ENCODE measurements at places on chromosomes 16 and 17.

- DNase-seq, result no peak
Observed at GRCh38 chr16:78446992-78447563, 347.6 kb downstream of the WWOX start.

GRCh38 chr17:13807103-13807502 is 205.4 kb upstream of the HS3ST3A1 start:
- no peak for DNase-seq

- no peak for DNase-seq
Observed at GRCh38 chr17:2030779-2031163, 818 bp downstream of the DPH1 start.

DNA sequence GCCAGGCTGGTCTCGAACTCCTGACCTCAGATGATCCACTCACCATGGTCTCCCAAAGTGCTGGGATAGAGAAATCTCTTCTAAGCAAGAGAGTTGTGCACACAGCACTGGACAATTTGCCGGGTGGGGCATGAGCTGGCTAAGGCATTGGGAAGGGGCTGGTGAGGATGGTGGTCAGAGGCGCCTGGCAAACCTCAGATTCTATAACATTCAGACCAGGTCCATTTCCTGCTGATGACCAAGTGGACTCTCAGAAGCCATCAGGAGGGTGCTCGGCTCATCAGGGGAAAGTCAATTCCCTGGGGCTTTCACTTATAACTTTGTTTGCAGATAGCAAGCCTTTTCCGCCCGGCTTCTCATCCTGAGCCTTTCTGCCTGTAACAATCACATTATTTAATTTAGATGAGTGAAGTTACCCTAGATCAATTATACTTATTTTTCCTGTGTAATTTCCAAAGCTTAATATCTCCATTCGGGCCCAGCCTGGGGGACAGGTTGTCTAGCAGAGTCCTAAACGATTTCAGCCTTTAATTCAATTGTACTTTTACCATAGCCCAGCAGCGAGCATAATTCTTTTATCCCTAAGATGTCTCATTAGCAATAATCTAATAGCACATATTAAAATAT is 15.0 kb upstream of the SLC6A2 start:
- no peak for DNase-seq

- DNase-seq, result no peak
Observed at GRCh38 chr17:72978593-72979218, 113.8 kb downstream of the SLC39A11 start.

DNA sequence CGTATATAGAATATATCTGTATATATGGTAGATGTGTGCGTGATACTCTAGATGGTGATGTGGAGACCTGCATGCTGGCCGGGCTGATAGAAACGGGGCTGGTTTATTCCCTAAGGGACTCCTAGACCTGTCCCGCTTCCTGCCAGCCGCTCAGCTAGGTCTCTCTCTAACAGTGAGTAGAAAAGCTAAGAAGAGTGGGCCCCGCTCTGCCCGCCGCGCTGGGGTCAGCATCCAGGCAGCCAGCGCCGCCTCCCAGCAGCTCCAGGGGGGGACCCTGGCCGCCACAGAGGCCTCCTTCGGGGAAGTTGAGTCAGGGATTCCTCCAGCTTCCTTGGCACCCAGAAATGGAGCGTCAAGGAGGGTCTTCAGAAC is 9.4 kb downstream of the CYGB start:
- DNase-seq, result no peak

- DNase-seq, result no peak
Observed at GRCh38 chr16:50530277-50531236, 17.6 kb upstream of the NKD1 start.

DNA sequence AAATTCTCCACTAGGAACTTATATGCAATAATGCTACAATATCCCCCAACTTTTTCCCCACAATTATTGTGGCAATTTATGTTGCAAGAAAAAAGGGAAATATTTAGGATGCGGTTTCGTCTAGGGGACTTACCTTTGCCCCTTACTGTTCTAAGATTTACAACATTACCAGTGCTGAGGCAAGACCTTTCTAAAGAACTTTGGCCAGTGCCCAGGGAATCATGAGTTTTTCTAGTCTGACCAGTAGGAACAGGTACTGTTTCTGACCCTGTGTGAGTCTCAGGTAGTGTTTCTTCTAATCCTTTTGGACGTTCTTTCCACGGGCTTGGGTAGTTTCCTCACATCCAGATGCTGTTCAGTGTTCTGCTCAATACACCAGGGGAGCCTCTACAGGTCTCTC is 373.7 kb downstream of the HAPSTR1 start:
- DNase-seq, result no peak

- DNase-seq, result no peak
Observed at GRCh38 chr17:17824783-17825614, 11.8 kb downstream of the SREBF1 start.

- DNase-seq, result no peak
Observed at GRCh38 chr16:27597361-27597760, 47.4 kb downstream of the KATNIP start.

DNA sequence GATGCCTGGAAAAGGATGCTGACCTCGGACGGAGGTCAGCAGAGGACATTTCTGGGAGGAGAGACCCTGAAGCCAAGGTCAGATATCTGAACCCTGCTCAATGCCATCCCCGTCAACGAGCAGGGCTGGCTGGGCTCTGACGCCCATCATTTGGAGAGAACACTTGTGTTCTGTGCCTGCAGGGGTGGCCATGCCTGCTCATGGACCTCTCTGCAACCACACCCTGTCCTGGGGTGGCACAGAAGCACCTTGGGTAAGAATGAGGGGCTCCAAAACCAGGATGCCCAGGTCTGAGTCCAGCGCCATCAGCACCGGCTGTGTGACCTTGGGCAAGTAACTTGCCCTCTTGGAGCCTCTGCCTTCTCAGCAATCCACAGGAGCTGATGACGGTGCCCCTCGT is 293.7 kb upstream of the FOXF1 start:
- no peak for DNase-seq

- no peak for DNase-seq
Observed at GRCh38 chr17:78546476-78546875, 30.7 kb downstream of the DNAH17 start.

DNA sequence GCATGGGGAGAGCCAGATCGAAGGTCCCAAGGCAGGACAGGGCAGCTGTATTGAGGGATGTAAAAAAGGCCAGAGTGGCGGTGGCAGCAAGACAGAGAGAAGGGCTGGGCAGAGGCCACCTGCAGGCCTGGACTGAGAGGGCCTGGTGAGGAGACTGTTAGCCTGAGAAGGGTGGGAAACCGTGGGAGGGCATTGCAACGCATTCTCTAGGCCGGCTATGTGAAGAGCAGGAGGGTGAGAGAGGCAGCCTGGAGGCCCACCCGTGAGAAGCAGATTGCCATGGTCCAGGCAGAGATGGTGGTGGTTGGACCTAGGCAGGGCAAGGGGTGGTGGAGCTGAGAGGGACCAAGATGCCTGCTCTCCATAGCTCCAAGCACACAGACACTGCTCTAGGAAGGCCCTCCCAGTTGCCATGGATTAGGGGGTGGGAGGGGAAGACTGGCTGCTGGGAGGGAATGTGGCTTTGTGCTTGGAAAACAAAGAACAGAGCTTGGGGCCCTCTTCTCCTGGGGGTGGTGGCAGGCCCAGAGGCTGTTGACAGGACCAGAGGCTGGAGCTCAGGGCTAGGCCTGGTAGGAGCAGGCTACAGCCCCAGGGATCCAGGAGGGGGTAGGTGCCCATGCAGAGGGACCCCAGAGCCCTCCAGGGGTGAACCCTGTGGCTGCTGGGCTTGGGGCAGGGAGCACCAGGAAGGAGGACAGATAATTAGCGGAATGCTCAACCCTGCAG is 12.4 kb upstream of the TCAP start:
- DNase-seq, result no peak

DNA sequence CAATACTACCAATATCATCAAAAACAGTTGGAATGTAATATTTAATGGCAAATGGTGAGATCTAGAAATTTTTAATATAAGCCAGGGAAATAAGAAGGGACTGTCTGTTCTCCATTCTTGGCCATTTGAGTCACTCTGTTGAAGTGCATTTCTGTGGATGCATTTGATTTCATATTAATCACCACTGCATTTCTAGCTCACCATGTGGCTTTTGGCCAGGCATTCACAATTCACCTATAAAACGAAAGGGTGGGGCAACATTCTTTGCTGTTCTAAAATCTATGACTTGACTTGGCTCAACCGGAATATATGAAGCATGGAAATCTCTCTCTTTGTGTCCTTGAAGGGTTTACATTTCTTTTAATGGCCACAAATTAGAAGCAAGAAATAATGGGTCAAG is 483.0 kb downstream of the SLC39A11 start:
- no peak for DNase-seq

- no peak for DNase-seq
Observed at GRCh38 chr17:16377941-16378341, 3.0 kb upstream of the UBB start.

GRCh38 chr17:46056800-46057304 is 57.8 kb downstream of the STH start:
- no peak for DNase-seq
